ENCODE measurements at places on chromosomes 12 and 14.

GRCh38 chr14:102370305-102370809 lies 7.6 kb downstream of the TECPR2 start:
- no peak for DNase-seq

DNA sequence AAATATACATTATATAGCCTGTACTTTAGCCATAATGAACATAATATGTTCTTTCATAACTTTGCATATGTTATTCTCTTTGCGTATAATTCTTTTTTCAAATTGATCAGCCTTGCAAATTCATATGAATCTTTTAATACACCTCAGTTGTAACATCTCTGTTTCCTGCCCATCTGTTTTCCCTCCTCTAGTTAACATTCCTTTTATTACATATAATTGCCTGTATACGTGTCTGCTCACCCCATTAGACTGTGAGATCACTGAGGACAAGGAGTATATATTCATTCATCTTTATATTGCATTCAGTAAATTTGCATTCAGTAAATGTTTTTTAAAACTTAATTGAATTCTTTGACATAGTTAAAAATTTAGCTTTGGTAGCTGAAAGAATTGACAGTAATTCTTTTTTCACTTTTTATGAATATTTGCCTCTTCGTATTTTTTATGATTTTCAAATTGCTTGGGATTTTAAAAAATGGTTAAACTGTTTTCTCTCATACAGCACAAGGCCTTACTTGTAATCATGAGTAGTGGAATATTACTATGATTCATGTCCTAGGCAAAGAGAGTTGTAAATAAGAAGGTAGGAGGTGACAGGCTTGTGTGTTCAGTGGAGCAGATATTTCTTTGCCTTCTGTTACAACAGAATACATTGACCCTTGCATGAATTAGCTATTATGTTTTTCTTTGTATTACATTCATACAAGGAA lies 32.8 kb upstream of the KLHL42 start:
- DNase-seq: no peak

- no peak for DNase-seq
These were observed 295.7 kb upstream of the RTL1 start for GRCh38 chr14:101199028-101199770.

DNA sequence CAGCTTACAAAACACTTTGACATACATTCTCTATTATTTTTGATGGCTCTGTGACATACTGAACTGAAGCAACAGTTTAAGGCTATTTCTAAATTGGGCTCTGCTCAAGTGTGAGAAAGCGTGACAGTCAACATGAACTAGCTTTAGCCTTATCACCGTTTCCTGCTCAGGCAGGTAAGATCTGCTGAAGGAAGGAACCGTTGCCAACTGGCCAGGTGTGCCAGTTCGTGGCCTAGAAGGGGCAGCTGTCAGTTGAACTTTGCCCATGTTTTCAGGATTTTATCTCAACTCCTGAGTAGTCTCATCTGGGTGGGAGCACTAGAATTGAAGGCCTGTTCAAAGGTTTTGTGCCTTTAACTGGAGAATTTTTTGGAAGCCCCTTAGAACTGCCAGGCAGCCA lies 79.5 kb downstream of the ETV6 start:
- DNase-seq: no peak

DNA sequence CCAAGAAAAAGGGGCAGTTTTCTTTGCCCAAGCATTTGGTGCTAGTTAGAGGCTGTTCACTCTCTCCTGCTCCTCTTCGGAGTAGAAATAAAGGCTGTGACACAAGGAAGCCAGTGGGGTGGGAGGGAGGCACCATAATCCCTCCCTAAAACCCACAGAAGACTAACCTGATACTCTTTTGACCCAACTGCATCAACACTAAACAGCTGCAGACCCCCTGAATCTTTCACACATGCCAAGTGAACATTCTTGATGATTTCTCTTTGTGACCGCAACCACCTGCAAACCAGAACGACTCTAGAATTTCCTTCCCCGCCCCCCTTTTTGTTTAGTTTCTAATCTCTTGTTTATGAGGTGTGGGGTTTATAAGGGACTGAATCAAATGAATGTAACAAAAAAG lies 175.8 kb upstream of the BCL2L14 start:
- DNase-seq: no peak

DNA sequence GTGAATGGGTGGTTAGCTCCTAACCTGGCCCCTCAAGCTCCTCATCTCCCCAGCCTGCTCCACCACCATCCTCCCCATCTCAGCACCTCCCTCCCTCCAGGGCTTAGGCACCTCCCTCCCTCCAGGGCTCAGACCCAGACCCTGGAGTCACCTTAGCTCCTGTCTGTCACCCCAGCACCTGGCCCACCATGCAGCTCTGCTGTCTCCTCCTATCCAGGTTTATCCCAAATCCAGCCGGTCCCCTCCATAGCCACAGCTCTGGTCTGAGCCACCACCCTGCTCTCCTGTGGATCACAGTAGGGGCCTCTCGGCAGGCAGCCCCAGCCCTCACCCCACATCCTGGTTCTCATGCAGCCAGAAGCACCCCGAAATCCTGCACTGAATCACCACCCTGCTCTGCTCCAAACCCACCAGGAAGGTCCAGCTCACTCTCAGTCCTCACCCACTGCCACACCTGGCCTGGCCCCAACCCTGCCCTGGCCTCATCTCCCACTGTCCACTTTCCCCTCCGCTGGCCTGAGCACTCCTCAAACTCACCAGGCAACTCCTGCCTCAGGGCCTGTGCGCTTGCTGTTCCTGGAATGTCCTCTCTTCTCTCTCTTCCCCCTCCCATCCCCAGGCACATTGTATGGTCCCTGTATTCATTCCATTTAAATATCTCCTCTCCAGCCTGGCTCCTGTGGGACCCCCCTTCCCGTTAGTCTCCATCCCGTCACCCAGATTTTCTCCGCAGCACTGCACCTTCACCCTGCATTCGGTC lies 62.6 kb downstream of the DIO3 start:
- no peak for DNase-seq

DNA sequence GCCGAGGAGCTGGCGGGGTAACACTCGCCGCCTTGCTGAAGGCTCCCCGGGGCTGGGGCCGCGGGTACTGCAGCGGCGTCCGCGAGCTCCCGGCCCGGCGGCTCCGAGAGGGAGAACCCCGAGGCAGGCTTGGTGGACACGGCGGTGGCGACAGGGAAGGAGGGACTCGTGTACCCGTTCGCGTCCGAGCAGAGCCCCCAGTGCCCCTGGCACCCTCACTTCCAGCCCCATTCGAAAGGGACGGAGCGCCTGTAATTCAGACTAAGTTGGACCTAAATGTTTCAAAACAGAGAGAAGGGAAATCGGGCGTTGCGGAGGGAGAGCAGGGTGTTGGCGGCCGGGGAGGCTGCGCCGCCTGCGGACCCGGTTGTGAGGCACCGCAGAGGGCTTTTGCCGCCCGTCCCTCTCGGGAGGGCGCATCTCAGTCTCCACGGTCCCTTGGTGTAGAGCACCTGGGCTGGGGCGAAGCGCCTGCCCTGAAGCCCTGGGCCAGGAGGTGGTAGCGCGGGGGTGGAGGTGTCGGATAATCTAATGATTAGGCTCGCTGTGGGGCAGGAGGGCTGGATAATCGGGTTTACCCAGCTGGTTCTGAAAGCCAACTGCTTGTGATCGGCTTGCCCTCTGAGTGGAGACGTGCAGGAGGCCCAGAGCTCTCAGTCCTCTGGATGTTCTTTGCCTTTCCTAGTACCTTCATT lies 771 bp downstream of the DAAM1 start:
- DNase-seq: peak; percentile 15

GRCh38 chr12:19171731-19172130 lies 42.2 kb downstream of the PLEKHA5 start:
- no peak for DNase-seq

DNA sequence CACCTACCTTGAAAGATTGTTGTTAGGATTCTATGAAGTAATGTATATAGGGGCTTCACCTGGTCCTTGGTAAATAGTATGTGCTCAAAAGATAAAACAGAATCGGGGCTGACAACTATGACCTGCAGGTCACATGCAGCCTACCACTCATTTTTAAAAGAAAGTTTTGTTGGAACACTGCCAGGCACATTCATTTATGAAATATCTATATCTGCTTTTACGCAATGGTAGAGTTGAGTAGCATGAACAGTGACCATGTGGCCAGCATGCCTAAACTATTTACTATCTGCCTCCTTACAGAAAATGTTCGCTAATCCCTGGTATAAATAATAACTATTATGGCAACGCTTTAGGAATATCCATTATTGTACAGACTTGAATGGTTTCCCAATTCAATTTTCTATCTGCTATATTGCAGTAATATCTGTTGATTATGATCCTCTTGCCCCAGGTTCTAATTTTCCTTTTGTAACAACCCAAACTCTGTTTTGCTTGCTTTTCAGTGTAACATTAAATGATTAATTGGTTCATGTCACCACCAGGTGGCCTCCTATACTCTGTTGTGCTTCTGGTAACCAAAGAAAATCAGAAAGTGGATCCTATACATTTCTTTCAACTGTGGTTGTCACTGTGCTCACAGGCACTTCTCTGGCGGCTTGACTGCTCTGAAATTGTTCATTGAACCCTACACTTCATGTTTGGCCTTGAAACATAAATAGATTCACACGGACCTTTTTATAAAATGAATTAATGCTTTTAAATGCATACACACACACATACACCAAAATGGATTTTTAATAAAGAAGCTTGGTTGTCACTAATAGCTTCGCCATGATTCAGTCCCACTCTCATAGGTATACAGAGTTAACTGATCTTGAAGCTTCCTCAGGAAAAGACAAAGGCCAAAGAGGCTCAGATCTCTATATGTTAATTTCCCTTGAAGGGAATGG lies 227.7 kb upstream of the NPAS3 start:
- DNase-seq: no peak

- DNase-seq: peak; percentile 20
These were observed 804 bp downstream of the USP15 start for GRCh38 chr12:62260733-62261683.

Data from stimulated activated CD8-positive, alpha-beta memory T cell treated with anti-CD3 and anti-CD28 coated beads, Interleukin-12 subunit alpha, Interleukin-12 subunit beta, amount 100 ng/mL, for 4 hours (primary cell).